Right renal pelvis (tissue), 4 donors: ENCODE measurements at places on chromosomes 3 and 15.

DNA sequence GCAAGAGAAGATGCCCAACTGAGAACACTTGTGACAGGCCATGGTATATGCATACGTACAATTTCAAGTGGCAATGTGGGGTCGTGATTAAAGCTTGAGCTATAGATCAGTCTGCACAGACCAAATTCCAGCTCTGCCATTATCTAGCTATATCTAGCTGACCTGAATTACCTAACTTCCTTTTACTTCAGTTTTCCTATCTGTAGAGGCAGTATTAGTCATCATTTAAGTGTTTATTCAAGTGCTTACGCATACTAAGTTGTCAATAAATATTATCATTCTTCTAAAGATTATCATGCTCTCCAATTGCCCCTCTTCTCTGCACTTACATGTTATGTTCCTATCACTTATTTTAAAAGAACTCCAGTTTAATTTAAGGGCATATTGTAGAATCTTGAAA lies 87.9 kb downstream of the ARPP21 start:
- no peak for DNase-seq

- no peak for DNase-seq
Observed at GRCh38 chr15:52005748-52006701, 13.0 kb upstream of the MAPK6 start.

DNA sequence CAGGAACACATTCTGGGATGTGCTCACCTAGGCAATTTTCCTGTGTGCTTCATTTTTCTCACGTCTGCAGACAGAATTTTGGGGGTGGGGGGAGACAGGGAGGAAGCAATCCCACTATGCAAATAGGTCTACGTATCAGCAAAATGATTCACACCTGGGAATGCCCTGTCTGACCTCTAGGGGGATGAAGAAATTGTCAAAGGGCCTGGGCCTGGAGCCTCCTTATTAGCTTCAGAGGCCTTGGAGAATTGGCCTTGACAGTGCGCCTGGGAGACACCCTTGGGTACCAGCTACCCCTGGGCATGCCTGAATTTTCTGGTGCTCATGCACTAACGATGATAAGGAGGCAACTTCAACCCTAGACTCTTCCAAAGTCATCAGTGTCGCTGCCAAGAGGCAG lies 207.5 kb downstream of the CADPS start:
- no peak for DNase-seq

DNA sequence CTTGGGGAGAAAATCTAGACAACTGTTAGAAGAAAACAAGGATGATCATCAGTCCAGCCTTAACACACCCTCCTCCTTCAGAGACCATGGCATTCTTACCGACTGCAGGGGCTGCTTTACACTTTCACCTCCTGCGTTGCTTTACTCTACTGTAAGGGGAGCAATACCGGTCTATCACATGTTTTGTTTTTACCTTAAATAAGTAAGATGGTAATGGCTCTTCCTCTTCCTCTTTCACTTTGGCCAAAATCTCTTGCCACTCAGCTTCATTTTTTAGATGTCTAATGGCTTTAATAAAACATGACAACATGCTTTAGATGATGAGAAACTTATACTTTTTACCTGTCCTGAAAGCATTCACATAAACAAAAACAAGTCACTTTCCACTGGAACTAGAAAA lies 33.4 kb upstream of the STIMATE start:
- DNase-seq: no peak

- DNase-seq: no peak
Observed at GRCh38 chr3:128344052-128344735, 122.5 kb downstream of the DNAJB8 start.

DNA sequence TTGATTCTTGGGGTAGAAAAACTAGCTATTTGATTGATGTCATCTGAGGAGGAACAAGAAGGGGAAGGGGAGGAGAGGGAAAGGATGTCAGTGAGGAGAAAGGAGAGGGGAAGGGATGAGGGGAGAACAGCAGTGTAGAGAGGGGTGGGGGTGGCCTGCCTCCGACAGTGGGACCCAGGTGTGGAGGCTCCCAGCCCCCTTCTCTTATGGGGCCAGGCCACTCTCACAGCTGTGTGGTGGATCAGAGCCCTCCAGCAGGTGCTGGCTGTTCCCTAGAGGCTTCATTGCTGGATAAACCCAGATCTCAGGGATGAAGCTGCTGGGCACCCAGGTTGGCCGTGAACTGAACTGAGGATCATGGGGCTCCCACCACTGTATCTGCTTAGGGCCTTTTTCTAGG lies 264.5 kb downstream of the CHST2 start:
- no peak for DNase-seq

- DNase-seq: no peak
Observed at GRCh38 chr3:169062501-169062900, 601.0 kb downstream of the MECOM start.

- DNase-seq: no peak
Observed at GRCh38 chr15:65619626-65620290, 2.0 kb upstream of the SLC24A1 start.

DNA sequence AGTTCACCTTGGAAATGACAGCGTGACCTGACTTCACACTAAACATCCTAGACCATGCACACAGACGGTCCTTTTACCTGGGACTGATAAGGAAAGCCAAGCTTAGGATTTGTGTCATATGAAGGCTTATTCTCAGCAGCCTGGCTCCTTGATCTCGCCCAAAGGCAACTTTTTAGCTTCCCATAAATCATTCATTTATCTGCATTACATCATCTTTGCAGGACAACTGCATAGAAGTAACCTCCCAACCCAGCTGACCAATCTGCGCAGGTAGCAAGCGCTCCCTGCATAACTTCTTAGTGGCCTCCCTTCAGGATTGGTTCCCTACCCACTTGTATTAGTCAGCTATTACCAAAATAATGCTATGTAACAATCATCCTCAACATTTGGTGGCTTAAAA lies 389.9 kb upstream of the PROK2 start:
- DNase-seq: no peak

DNA sequence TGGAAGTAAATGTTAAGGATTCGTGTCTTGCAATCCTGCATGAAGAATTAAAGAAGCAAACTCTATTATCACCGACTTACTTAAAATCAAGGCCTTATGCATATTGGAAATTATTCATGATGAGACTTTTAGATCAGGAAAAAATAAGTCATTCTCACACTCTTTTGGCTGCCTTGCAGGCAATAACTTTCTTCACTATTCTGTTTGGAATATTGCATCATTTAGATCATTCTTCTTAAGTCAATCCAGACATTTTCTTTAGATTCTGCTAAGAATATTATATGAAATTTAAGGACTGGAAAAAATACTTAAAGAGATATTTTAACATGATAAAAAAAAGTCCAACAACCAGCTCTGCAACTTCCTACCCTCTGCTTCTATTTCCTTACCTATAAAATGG lies 245.4 kb downstream of the LRRN1 start:
- DNase-seq: no peak

- DNase-seq: no peak
Observed at GRCh38 chr3:145368748-145369147, 792.2 kb downstream of the PLOD2 start.

DNA sequence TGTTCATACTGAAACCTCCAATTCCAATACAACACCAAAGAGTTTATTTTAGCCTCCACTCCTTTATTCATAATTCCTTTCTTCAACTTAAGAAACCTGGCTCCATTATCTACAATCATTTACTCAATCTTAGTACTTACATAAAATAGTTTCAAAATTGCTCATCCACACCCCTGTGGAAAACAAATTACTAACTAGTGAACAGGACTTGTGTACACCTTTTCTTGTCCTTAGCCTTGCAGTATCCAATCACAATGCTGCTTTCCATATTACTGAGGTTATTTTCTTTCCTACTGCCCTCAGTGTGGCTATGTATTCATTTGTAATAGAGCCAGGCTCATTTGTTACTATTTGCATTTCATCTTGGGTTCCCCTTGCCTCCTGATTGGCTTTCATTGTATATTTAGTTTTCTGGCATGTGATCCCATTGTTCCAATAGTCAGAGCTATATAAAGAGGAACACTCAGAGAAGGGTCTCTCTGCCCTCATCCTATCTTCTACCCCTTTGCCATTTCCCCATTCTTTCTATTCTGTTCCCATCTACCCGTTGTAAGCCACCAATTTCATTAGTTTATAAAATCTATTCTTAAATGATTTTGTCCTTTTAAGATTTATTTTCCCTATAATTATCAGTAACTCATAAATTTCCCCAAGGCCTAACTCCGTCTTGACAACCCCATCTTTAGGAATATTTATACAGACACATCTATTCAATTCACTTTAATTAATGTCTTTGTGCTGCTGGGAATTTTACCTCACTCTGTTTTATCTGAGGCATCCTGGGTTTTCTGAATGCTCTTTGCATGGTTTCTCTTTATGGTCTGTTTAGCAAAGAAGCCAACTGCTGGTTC lies 67.9 kb upstream of the RBP1 start:
- no peak for DNase-seq

DNA sequence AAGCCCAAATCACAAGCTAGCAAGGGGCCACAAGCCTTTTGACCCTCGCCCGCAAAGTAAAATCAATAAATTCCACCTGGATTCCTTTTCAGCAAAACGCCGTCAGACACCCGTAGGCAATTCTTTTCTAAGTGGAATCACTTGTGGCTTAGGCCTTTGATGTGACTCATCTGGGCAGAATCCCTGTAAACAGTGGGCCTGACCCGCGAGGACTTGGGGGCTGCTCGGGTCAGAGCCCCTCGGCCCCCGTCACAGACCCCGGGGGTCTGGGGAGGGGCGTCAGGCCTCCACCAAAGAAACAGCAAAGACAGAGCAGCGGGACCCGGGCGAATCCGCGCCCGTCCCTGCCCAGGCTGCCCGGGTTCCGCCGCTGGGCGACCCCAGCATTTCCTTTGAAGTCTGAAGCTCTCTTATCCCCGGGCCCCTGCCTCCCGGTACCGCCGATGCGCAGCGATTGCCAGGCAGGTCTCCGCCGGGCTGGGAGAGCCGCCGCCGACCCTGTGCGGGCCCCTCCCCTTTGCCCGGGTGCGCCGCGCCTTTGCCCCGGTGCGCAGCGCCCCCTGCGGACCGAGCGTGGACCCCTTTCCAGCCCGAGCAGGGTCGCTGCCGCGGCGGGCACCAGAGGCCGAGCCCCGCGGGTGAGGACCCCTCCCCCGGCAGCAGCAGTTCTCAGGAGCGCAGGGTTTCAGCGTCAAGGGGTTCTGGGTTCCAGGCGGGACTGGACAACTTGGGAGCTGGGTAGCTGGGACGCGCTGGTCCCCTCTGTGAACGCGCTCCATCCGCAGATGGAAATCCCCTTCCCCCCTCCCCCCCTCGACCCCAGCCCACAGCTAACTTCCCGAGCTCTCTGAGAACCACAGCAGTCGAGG lies 178.3 kb downstream of the UACA start:
- no peak for DNase-seq

- no peak for DNase-seq
Observed at GRCh38 chr3:163481738-163482137, 1596.6 kb downstream of the SI start.

- no peak for DNase-seq
Observed at GRCh38 chr3:47005212-47006144, 26.0 kb downstream of the NBEAL2 start.

DNA sequence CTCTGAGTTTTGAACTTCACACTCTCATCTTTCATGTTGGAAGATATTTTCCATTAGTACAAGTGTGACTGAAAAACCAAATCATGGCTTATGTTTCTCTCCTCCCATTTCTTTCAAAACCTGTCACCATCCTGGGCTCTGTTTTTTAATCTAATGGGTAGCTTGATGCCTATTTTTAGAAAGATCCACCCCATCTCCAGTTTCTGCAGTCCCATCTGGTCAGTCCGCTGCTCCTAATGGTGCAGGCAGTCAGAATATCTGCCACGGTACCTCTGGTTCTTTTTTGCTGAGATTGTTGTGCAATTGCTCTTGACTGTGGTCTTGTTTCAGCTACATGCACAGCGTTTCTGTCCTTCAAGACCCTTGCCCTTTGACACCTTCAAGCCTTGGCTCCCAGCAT lies 240.9 kb upstream of the CADM2 start:
- no peak for DNase-seq

DNA sequence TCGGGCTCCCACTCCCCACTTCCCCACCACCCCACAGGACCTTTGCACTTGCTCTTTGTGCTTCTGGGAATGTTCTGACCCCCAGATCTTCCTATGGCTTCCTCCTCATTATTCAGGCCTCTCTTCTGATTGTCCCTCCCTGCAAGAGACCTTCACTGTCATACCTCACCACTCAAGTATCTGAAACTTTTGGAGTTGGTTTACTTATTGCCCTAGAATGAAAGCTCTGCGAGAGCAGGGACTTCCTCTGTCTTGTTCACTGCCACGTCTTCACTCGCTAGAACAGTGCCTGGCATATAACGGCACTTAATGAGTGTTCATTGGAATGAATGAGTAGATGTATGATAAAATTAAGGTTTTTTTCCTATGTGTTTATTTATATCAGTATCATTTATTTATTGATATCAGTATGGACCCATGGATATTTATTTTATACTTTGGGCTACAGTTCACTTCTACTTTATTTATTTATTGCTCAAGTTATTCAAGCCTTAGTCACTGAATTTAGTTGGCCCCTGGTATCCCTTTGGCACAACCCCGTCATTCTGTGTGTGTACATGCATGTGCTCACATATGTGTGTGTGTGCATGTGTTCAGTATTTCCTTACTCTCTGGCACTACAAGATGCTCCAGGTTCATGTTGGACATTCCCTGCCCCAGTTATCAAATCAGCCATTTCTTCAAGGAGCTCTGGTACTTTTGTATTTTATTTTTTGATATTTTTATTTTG lies 197.6 kb downstream of the THSD4 start:
- DNase-seq: no peak

GRCh38 chr3:160435095-160435494 lies 14.5 kb downstream of the TRIM59 start:
- no peak for DNase-seq

DNA sequence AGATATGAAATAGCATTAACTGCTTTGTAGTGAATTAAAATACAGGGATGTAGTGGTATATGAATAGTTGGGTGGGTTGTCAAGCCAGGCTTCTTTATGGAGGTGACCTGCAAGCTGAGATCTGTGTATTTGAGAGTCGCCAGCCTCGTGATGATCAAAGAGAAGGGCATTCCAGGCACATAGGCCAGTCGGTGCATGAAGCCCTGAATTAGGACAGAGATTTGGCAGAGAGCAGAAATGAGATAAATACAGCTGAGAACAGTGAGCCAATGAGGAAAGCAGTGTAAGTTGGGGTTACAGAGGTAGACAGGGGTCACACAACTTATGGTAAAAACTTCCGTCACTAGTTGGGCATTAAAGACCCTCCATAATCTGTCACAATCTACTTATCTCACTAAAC lies 641.9 kb downstream of the OTOL1 start:
- no peak for DNase-seq

- no peak for DNase-seq
Observed at GRCh38 chr15:100244796-100245486, 96.8 kb downstream of the ADAMTS17 start.
